ENCODE measurements at places on chromosomes 7 and 10.

GRCh38 chr7:17697128-17697881 is 243.0 kb downstream of the SNX13 start:
- no peak for DNase-seq

GRCh38 chr7:4681218-4681851 is 760 bp upstream of the FOXK1 start:
- no peak for DNase-seq

DNA sequence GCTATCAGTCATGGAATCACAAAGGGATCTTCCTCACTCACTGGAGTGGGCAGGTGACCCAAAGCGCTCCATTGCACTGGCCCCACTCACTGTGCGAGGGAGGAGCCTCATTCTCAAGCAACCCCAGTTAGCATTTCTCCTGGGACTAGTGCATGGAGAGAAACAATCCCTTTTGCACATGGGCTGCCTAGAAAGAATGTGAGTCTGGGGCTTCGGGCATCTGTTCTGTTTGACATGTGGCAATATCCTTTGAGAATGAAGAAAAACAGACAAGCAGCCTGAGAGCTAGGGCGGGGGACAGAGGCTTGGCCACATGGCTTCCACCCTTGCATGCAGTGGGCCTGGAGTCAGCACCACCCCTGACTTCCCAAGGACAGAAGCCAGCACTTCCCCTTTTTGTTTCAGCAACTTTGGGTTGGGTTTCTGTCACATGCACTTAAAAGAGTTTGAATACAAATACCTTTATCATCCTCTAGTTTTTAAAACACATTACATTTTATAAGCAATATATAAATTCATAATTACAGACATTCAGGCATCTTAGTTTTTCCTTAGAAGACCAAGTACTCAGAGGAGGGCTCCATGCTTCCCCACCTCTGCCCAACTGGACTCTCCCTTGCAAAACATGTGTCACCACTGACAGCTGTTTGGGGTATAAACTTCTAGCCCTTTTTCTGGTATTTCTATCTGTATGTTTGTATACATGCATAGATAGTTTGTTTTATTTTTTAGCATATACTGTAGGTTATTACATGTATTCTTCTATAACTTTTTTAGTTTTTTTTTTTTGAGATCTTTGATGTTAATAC is 73.8 kb downstream of the RBM20 start:
- no peak for DNase-seq

DNA sequence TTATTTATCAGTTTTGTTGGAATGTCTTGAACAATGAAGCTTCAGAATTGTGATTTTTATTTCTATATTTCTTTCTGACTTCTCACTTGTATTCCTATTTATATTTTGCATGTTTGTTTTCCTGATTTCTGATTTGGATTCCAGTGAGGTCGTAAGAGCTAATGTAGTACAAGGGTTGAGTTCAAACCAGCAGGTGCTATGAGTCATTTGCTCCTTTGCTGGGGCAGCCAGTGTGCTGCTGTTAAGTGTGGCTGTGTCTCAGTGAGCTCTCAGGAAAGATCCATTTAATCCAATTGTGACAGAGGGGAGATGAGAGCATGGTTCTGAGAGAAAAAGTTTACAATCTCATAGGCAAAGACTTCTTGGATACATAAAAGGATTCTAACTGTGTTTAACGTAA is 48.6 kb downstream of the MCU start:
- no peak for DNase-seq

- DNase-seq: no peak
These were observed 733.7 kb upstream of the IGFBP3 start for GRCh38 chr7:46654546-46655443.

GRCh38 chr7:24978843-24979469 is 1.0 kb downstream of the OSBPL3 start:
- no peak for DNase-seq

DNA sequence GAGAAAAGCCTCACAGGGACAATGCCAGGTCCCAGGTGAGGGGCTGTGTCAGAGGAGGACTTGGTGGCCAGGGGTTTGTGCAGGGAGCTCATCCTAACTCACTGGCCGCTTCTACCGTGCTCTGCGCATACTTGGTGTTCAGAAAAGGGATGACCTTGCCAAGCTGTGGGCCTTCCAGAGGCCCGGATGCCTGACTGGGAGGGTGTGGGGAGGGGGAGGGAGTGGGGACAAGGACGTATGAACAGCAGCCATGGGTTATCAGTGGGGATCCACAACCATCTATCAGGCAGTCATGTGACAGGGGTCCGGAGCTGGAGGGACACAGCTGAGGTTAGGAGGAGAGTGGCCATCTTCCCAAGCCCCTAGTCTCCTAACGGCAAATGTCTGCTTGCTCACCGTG is 6.2 kb downstream of the SFXN4 start:
- no peak for DNase-seq

GRCh38 chr7:98923512-98923911 is 45.2 kb downstream of the TRRAP start:
- DNase-seq: no peak
